NCI-H510A treated with DMSO at 0.1 percent for 48 hours (cell line): ENCODE measurements at places on chromosomes 3 and 15.

DNA sequence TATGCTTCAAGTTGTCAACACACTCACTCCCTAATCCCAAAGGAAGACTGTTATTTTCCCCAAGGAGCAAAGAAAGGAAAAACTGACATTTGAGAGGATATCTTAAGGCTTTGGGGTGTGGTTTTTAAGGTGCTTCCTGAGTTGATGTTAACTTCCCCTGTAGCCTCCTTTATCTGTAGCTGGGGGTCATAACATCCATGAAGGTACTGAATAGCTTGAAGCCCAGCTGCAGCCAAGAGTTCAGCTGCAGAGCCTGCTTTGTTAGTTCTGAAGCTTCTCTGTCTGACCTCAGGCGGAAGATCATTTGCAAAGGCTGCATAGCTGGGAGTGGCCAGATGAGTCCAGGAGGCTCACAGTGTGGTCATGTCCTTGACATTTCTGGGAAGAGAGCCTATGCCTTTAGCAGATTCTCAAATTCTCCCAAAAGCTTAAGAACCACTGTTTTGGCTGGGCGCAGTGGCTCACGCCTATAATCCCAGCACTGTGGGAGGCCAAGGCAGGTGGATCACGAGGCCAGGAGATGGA is 165.4 kb downstream of the SV2B start:
- no peak for DNase-seq

DNA sequence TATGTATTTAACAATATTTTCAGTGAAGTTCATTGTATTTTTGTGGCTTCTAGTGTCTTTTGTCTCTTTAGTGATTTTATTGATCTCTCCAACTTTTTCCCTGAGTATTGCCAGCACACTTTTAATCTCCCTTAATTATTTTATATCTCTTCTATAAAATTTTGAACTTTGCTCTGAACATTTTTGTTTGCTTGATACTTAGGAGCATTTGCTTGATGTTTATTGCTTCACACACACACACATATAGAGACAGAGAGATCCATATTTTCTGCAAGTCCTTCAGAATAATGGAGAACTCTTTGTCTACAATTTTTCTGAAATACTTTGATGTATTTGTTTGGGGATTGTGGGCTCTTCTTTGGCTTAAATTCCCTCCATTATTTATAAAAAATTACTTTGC is 213.8 kb downstream of the SLC9A9 start:
- no peak for DNase-seq

- no peak for DNase-seq
Measured at GRCh38 chr3:48238531-48239085, 2.3 kb upstream of the ZNF589 start.

- no peak for DNase-seq
Measured at GRCh38 chr3:149291178-149291577, 42.3 kb downstream of the TM4SF18 start.

- no peak for DNase-seq
Measured at GRCh38 chr3:194001-194400, 2.6 kb upstream of the CHL1 start.

- no peak for DNase-seq
Measured at GRCh38 chr3:72255191-72255590, 470.2 kb upstream of the PROK2 start.
